Forelimb muscle (tissue), 1 donor: ENCODE measurements at places on chromosomes 6 and 20. TPM values are rescaled to one million over a fixed set of nuclear protein-coding genes. Genes with fewer than 3 reads are reported as not detected.

PRPH2 gene
- polyA plus RNA-seq: 2.6 TPM

BCLAF1 gene
- 123 TPM for polyA plus RNA-seq

FERMT1 gene
- polyA plus RNA-seq: 0.18 TPM

HLA-DQB1 gene
- polyA plus RNA-seq: 1.6 TPM

DNA sequence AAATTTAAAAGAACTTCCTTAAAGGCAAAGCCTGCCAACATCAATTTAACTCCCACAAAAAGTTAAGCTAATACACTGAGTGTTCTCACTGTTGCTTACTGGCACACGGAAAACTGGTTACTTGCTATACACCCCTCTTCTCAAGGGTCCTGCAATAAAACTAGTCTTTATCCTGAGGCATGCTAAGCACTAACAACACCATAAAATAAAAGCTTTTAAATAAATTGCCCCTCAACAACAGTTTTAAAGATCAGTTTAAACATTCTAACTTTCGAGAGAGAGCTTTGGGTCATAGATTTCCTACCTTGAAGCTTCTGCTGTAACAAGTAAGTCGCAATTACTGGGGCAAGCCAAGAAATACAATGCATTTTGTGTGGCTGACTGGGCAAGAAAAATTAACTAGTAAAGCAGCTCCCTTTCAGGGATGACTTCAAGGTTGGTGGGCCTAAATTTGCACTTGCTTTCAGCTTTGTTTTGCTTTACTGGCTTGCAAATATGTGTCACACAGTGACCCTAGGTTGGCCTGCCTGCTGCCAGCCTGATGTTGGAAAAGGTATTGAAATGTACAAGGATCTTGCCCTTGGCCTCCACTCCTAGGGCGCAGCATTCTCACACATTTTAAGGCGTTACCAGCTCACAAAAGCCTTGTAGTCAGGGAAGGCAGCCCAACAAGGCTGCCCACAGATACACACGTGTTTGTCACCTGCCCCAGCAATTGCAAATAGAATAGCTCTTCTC, 4.0 kb upstream of the HEY2 start:
- DNase-seq: no peak

- DNase-seq: no peak
These were observed 32.2 kb downstream of the MYLK4 start for GRCh38 chr6:2718334-2719092.

DNA sequence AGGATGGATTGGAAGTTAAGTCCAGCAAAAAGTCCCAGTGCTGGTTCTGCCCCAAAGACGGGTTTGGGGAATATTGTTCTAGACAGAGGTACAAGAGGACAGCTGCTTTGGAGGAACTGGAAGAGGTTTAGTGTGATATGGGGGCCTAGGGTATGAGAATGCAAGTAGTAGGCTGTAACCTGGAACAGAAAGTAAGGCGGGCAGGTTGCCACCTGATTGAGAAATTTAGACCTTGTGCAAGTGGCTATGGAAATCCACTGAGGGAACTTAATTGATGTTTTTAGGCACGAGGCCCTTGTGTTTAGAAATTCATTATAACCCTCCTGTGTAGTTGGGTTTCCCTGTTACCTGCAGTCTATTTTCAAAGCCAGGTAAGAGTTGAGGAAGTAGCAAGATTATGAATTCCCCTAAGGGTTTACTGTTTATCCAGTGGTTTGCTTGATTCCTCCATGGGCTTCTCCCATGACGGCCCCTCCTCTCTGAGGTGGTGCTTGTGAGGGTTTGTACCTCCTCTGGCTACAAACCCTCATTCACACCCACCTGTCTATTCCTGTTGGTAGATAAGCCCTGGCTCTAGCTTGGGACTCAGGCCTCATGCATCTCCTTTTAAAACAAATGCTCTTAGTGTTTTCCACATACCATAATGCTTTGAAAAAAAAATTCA, 42.0 kb upstream of the BCAS1 start:
- DNase-seq: no peak

GRCh38 chr6:134517868-134518267, 200.0 kb upstream of the SGK1 start:
- no peak for DNase-seq

DNA sequence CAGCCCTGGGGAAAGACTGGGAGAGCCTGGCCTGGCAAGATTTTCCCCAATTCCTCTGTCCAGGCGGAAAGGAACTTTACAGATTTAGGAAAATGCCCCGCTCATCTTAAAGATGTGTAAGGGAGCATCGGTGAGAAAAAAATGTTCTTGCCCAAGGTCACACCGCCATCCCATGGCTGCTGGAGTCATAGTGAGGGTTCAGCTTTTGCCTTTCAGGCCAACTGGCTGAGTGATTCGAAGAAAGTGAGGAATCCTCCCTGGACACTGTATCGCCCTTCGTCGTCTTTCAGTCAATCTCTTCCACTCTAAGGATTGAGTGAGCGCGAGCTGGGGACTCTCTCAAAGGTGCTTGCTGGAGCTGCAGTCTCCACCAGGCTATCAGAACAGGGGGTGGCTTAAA, 1.4 kb downstream of the WFDC2 start:
- no peak for DNase-seq

- DNase-seq: no peak
These were observed 34.8 kb downstream of the HNF4A start for GRCh38 chr20:44390280-44390679.

DNA sequence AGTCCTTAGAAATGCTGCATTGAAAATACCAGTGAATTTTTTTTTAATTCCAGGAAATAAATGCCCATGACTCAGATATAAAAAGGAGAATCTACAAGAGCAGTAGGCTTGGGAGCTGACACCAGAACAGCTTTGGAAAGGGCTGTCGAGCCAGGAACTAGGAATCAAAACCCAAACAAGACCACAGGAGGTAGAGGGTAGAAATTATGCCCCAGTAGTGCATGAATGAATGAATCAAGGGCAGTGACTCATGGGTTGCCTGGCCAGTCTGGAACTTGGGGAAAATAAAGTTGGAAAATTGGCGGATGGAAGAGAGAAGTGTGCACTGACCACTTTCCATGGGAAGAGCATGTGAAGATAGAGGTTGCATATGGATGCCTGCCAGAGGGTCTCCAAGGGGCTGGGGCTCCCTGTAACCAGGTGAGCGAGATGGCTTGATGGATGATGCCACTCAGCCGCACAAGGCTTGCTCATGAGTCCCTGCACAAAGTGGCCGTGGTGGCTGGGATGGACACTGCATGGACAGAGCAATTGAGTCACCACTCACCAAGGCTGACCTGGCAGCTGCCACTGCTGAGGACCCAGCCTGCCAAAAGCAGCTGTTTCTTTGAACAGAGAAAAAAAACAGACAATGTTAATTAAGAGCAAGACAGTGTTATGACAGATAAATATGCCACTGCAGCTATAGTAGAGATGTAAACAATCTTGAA, 15.2 kb upstream of the MCCD1 start:
- DNase-seq: no peak

GRCh38 chr6:46932526-46933319, 11.0 kb upstream of the ADGRF5 start:
- DNase-seq: no peak

GRCh38 chr20:38498909-38499308, 26.3 kb downstream of the RALGAPB start:
- no peak for DNase-seq
